Brain pericyte (primary cell): ENCODE measurements at places on chromosomes 5 and 9.

DNA sequence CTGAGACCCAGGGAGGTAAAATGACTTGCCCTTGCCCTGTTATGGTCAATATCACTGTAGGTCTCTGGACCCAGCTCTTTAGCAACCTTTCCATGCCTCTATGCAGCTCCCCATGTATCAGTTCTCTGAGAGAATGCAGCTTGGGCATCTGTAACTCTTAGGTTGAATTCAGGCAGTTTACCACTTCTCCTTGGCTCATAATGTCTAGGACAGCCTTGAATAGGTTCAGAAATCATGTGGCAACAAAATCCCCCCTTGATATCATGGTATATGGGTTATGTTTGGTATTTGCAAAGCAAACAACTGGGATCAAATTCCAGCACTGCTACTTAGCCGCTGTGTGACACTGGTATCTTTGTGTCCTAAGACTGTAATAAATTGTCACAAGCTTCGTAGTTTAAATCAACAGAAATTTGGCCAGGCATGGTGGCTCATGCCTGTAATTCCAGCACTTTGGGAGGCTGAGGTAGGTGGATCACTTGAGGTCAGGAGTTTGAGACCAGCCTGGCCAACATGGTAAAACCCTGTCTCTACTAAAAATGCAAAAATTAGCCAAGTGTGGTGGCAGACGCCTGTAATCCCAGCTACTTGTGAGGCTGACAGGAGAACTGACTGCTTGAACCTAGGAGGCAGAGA is 10.7 kb upstream of the SUB1 start:
- no peak for DNase-seq

DNA sequence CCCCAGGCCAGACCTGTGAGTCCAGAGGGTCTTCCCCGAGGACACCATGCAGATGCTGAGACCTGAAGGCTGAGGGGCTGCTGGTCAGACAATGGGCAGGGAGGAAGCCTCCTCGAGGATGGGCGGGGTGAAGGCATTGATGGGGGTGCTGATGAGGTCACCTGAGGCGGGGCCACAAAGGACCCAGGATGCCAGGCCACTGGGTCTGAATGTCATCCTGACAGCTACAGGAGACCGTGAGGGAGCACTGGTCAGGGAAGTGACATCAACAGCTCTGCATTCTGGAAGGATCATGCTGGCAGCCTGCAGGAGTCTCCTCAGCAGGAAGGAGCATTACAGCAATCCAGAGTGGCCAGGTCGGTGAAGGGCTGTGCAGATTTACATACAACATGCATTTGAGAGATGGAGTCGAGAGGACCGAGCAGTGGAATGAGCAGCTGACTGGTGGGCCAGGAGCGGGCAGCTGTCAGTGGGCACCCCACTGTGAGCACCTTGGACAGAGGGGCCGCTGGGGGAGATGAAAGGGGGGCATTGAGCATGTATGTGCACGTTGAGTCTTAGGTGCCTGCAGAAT is 77.7 kb upstream of the ADAMTS2 start:
- DNase-seq, result no peak

DNA sequence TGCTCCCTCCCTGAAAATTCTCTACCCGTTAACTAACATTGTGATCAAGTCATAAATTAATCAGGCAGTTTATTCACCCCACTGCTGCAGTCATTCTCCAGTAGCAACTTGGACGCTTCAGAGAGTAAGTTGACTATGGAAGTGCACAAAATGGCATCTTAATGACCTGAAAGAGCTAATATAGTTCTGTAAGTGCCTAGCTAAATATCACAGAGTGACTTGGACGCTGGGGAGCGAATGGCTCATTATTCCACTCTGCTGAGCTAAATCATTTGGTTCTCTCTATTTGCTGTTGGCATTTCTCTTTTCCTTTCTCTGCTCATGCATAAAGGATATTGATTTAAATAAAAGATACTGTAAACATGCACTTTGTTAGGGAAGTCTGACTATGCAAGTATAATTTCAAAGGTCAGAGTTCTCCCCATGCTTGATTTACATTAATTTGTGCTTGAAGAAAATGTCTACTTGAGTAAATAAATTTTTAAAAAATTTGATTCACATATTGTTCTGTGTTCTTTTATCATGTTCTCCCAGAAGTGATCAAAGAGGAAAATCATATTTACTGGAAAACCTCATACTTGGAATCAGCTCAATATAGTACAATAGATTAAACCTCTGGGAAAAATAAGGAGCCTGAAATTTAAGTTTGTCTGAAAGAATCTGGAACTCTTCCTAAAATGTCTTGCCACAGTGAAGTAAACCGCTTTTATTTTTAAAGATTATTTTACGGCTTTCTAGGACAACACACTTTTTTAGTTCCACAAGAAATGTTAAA is 169.5 kb upstream of the HAPLN1 start:
- DNase-seq, result no peak

GRCh38 chr9:20722221-20722620 is 38.2 kb downstream of the FOCAD start:
- no peak for DNase-seq

DNA sequence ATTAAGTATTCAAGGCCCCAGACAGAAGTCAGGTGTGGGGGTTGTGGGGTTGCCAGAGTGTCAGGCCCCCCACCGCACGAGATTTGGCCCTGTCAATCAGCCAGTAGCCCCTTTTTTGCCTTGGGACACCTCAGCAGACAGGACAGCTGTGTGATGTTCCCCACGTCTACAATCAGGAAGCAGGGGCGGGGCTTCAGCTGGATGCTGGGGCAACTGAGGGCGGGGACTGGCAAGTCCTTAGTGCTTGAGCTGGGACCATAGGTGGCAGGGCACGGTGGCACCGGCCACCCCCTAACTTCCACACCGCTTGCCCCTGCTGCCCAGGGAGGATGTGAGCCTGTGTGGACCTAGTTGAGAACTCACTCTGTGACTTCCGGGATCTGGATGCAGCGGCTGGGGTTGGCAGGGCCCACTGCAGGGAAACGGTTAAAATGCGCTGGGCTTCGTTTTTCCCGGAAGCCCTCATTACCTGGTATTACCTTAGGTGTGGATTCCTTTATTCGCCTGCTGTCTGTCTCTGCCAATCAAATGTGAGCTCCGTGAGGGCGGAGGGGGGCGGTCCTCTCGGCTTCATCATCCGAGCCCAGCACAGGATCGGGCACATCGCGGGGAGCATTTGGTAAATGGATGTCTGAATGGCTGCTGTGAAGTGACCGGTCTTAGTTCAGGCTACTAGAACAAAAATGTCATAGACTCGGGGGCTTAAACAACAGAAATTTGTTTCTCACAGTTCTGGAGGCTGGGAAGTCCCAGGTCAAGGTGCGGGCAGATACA is 7.5 kb upstream of the GTF3C5 start:
- no peak for DNase-seq
